CD4-positive, alpha-beta T cell treated with Interleukin-12 subunit alpha and Interleukin-12 subunit beta, for 1 hour (primary cell): ENCODE measurements at places on chromosomes 11 and 22.

GRCh38 chr11:46541593-46542371 lies 52.0 kb downstream of the AMBRA1 start:
- DNase-seq = no peak

- no peak for DNase-seq
Measured at GRCh38 chr11:66327171-66328030, 8.8 kb downstream of the RIN1 start.

GRCh38 chr11:30481330-30481729 lies 104.8 kb downstream of the MPPED2 start:
- DNase-seq = no peak

- DNase-seq = no peak
Measured at GRCh38 chr22:31085493-31085824, 4.3 kb downstream of the SMTN start.

- DNase-seq = no peak
Measured at GRCh38 chr11:94920311-94920710, 53.0 kb downstream of the CWC15 start.

DNA sequence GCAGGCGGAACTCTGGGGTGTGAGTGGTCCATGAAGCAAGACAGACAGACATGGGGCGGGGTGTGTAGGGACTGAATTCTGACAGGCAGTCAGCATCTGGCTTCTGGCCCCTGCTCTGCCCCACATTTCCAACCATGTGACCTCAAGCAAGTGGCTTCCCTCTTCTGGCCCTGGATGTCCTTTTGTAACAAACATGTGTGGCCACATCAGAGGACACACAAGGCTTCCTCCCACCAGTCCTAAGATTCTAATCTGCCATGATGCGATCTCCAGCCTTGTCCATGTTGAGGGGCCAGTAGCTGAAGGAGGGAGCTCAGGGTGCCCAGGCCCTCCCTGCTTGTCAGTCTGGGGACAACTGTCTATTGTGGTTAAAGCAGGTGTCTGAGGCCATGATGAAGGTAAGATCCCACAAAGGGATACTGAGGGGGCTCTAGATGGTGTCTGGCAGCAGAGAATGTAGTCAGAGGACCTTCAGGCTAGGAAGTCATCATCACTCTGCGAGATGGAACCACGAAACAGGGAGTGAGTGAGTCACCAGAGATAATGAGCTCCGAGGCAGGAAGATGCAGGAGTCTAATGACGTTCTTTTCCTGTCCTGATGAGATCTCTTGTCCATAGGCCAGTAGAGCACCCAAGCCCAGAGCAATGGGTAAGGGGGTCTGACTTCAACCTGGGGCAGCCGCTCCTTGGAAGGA lies 27.4 kb downstream of the DRD2 start:
- no peak for DNase-seq
